ENCODE measurements at places on chromosomes 1 and 21. TPM values are rescaled to one million over a fixed set of nuclear protein-coding genes. Genes with fewer than 3 reads are reported as not detected.

The NRIP1 gene
- total RNA-seq = 14.6 TPM

The MSTO1 gene
- total RNA-seq = 92.0 TPM

DNA sequence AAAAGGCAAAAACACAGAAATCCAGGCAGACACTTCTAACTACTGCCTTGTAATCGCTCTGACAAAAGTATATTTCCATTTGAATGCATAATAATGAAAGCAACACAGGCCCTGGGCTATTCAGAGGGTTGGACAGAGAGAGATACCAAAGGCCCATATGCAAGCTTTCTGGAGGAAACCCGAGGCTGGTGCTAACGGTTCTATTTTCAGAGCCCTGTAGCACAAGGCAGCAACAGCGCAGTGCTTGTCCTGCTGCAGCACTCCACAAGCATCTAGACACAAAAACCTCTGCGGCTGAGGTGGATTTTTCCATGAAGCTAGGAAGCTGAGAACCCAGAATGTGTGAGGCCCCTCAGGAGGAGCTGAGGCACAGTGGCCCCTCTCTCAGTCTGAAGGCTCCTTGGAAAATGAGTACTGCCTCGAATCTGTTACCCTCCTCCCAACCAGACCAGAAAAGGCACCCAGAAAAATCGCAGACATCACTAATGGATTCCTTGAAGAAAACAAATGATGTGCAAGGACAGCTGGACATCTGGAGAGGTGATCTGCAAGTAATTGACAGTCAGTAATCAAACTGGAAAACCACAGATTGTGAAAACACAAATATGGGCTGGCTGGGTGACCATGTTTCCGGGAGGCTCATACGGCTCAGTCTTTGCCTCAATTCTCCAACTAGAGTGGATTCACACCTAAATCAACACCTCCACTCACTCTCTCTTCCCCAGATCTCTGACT lies 54.0 kb downstream of the COLGALT2 start:
- H3K27ac ChIP-seq = no peak overlapping the region
- H3K4me3 ChIP-seq = no peak overlapping the region
- H3K4me1 ChIP-seq = no peaks in the 10 kb centered on the region

GRCh38 chr1:174931214-174931613 lies 68.5 kb upstream of the CACYBP start:
- no peak overlapping the region for H3K4me3 ChIP-seq
- no peak overlapping the region for H3K27ac ChIP-seq
- no peaks in the 10 kb centered on the region for H3K27me3 ChIP-seq
- DNase-seq = no peak

- H3K27ac ChIP-seq = no peak overlapping the region
- no peaks in the 10 kb centered on the region for H3K36me3 ChIP-seq
- peaks cover 30% of the 10 kb centered on the region for H3K4me1 ChIP-seq
- no peak for DNase-seq
- H3K27me3 ChIP-seq = peaks cover 4% of the 10 kb centered on the region
Measured at GRCh38 chr21:42618707-42619102, 34.7 kb upstream of the PDE9A start.
